ENCODE measurements at places on chromosomes 6 and 20. TPM values are rescaled to one million over a fixed set of nuclear protein-coding genes. Genes with fewer than 3 reads are reported as not detected.
A peak's percentile ranks its signal among the peaks of the same experiment; 100 is the strongest.

Gene SLC4A11
- not detected for total RNA-seq

- DNase-seq: peak; percentile 95
These were observed 21.1 kb downstream of the SPTLC3 start for GRCh38 chr20:13029687-13030375.

Gene RBM12
- total RNA-seq: 62.3 TPM

GRCh38 chr20:37265152-37265551, 3.5 kb upstream of the GHRH start:
- no peak for DNase-seq

Gene RNF182
- total RNA-seq: 3.5 TPM

GRCh38 chr20:46043556-46043955, 14.5 kb downstream of the SLC12A5 start:
- no peak for DNase-seq

Gene HLA-DOA
- 0.14 TPM for total RNA-seq

Gene DSP
- total RNA-seq: 0.02 TPM

DNA sequence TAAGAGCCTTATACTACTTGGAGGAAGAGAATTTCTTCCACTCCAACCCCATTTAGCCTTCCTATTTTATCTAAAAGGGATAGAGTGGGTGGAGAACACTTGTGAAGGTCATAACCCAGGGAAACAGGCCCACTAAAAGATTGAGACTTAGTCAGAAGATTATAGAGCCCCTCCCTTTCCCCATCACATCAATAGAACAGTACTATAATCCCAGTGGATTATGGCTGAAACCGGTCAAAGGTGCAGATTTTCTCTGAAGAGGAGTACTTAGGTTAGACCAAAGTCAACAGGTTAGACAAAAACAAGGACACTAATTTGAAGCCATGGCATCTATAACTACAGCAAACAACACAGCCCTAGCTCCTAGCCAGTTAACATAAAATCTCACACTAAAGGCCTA, 330.9 kb upstream of the NOX3 start:
- DNase-seq: no peak

Gene SLC13A3
- total RNA-seq: not detected

Gene XKR7
- not detected for total RNA-seq

- DNase-seq: no peak
These were observed 99.3 kb upstream of the PROKR2 start for GRCh38 chr20:5416086-5416485.

DNA sequence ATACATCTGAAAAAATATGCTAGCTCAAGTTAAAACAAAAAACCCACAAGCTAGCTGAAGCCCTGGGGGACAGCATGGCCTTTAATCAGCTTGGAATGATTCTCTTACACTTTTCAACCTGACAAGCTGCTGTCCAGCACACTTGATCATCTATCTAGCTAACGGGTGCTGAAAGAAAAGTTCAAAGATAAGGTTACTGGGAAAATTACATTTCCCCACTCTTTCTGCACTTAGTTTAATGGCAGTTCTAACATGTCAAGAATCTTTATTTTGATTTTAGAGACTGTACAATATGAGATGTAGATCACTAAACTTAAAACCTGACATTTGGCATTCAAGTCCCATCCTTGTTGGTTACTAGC, 53.4 kb downstream of the STK4 start:
- no peak for DNase-seq

DNA sequence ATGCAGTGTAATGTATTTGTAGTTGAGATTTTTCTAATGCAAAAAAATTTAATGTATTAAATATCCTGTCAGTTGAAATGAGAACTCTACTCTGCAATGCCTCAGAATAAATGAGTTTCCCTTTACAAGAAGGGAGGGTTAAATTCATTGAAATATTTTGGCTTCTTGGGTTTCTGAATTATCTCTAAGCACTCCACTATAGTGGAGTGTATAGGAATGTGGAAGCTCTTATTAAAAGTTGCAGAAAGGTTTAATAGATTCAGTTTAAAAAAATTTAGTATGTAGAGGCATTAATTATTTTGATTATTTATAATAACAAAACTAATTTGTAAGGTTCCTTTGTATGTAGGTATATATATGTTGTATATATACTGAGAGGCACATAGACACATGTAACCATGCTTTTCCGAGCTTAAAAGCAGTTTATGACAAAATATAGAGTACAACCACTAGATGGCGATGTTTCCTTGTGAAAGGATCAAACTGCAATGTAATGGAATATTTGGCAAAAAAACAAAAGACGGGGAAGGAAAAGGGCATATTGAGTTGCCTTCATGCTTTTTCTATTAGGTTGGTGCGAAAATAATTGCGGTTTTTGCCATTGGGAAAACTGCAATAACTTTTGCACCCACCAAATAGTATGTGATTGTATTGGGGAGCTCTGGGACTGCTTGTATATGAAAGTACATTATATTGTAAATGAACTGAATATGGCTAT, 144.2 kb downstream of the MYO6 start:
- DNase-seq: peak; percentile 89

DNA sequence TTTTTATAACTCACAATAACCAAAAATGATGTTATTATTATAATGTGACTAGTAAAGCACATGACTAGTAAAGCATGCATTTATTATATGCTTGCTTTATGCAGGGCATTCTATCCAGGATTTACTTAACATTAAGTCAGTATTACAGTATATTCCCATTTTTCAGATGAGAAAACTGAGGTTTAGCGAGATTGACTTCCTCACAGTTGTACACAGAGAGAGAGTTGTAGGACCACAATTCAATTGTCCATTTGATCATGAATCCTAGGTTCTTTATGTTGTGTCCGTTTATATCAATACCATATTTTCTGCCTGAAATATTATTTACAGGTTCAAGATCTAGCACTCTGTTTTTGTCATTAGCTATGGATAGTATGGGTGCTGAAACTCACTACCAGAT, 301.5 kb downstream of the PRL start:
- no peak for DNase-seq

- DNase-seq: no peak
These were observed 7.2 kb downstream of the CCR6 start for GRCh38 chr6:167130008-167130677.

- peak; percentile 98 for DNase-seq
These were observed 112.0 kb downstream of the HFE start for GRCh38 chr6:26199057-26199772.

DNA sequence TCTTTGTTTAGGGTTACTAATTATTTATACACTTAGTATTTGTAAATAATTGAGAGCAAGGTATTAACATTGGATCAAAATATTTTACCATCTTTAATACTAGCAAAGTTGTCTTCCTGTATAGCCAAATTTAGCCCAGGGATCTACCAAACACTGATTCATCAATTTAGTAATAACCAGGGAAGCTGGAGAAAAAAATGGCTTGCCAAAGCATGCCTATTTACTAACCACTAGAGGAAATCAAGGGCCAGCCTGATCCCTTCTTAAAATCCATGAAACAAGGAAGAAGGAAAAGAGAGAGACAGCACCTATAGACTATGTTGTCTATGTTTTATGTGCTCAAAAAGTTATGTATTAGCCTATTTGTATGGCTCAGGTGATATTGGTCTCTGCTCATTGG, 450.3 kb upstream of the GJE1 start:
- DNase-seq: no peak

Gene SYNDIG1
- total RNA-seq: 0.47 TPM

DNA sequence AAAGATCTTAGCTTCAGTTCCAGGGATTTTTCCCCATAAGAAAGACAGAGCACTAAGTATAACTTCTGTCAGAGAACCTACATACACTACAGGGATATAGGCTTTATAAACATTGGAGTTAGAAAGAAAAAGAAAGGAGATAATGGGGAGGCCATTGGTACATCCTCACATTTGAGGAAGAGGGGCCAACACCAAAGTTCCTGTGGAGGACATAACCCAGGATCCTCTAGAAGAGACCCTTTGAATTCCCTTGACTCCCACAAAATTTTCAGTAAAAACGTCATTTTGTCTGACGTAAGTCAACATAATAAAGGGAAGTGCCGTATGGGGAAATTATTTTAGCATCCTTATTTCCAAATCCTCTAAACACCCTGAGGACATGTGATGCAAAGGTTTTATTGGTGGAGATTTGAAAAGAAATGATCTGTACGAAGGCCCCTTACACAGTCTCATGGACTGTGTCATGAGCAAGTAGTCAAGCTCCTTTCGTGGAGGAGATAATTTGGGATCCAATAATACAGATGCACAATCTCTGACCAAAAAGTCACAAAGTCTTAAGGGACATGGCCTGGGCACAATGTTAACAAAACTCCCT, 33.2 kb downstream of the HLA-DRA start:
- DNase-seq: peak; percentile 0

GRCh38 chr6:5695260-5696245, 311.2 kb downstream of the NRN1 start:
- peak; percentile 93 for DNase-seq

Gene TCP11
- total RNA-seq: not detected

Gene LY6G6C
- not detected for total RNA-seq

Gene PSORS1C2
- total RNA-seq: not detected

Gene TRIM31
- total RNA-seq: 0.12 TPM

Gene POM121L2
- not detected for total RNA-seq

- no peak for DNase-seq
These were observed 54.6 kb upstream of the CST7 start for GRCh38 chr20:24894488-24894887.

Gene SESN1
- total RNA-seq: 11.0 TPM

- DNase-seq: peak; percentile 26
These were observed 346.5 kb downstream of the CD83 start for GRCh38 chr6:14464055-14464454.

DNA sequence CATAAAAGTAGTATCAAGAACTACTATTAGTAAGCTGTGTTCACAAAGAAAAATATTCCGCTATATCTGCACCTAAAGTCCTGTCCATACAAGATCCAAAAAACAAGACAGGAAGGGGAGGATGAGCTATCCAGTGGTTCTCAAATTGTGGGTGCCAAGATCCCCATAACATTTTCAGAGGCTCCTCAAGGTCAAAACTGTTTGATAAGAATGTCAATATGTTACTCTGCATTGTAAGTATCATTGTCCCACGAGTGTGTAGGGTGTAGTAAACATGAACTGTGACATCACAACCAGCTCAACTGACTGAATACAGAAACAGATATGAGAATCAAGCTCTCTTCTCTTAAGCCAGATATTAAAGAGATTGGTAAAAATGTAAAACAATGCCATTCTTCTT, 81.9 kb upstream of the HIVEP1 start:
- no peak for DNase-seq

Gene PGC
- total RNA-seq: not detected

DNA sequence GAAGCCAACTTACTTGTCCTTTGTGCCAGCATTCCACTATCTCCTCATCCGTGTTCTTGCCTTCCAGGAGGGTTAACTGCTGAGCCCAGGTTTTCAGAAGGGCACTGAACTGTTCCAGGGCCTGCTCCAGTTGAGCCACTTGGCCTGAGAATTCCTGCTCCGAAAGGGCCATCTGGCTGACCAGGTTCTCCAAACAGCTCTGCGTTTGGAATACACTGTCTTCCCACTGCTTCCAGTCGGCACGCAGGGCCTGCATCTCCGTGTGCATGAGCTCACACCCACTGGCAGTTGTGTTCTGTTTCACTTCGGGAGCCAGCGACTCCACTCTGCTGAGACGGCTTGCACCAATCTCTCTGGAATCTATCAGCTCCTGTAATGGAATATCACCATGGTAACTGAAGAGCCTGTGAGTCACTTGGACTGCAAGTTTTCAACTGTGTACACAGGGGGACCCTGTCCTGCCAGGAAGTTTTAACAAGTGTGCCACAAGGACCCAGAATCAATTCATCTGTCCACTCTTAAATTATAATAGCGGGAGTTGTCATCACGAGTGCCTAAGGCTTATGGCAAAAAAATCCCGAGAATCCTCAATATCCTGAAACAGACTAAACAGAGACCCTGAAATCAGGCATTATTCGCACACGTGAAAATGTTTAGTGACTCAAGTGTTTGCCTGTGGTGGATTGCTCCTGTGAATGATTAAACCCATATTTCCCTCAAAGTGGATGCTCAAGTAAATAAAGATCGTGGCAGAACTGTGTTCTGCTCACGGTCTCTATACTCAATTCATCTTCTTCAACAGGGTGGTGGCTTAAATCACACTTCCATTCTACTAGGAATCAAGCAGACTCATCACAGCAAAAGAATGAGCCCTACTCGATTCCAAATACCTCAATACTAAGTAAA, 255.9 kb downstream of the SYNE1 start:
- peak; percentile 73 for DNase-seq

GRCh38 chr6:38138374-38138773, 318.8 kb downstream of the ZFAND3 start:
- no peak for DNase-seq

DNA sequence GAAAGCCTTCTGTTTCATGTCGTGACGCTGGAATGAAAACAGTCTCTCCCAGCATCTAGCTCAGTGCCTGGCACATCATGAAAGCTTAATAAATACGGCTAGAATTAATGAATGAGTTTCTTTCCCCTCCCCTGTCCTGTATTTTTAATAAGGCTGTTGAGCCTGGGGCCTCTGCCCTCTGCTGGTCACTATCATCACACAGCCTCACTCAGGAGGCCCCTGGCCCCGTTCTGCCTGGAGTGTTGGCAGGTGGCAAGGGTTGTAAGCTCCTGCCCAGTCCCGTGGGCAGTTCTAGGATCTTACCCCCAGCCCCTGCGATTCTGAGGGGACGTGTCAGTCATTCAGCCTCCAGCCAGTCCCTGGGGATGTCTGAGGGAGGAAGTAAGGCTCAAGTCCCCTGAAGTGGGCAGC, 41.4 kb downstream of the PHACTR3 start:
- no peak for DNase-seq

GRCh38 chr20:3818155-3819151, 1.9 kb upstream of the AP5S1 start:
- peak; percentile 80 for DNase-seq

Gene APOM
- total RNA-seq: 1.1 TPM

Gene GABRR2
- total RNA-seq: not detected

- no peak for DNase-seq
These were observed 46.9 kb upstream of the ENPP5 start for GRCh38 chr6:46217671-46218131.

Gene GRM4
- not detected for total RNA-seq

DNA sequence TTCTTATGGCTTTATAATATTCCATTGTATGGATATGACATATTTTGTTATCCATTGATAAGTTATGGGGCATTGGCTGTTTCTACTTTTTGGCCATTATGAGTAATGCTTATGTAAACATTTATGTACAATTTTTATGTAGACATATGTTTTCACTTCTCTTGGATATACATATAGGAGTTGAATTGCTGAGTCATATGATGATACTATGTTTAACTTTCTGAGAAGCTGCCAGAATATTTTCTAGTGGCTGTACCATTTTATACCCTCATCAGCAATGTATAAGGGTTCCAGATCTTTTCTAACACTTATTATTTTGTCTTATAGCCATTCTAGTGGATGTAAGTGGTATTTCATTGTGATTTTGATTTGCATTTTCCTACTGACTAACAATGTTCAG, 23.1 kb downstream of the OTOR start:
- DNase-seq: no peak

Gene DUSP22
- total RNA-seq: 14.1 TPM

Data from H4 (cell line).